ENCODE measurements at places on chromosomes 13 and 19. TPM values are rescaled to one million over a fixed set of nuclear protein-coding genes. Genes with fewer than 3 reads are reported as not detected.

Gene HRC
- total RNA-seq = 1.2 TPM

GRCh38 chr19:13116282-13117175, at the start of gene TRMT1:
TSS of gene TRMT1 (minus strand) at chr19:13116740. CDS start at chr19:13116399, 341 bp downstream.
- peak; percentile 98 for DNase-seq

DNA sequence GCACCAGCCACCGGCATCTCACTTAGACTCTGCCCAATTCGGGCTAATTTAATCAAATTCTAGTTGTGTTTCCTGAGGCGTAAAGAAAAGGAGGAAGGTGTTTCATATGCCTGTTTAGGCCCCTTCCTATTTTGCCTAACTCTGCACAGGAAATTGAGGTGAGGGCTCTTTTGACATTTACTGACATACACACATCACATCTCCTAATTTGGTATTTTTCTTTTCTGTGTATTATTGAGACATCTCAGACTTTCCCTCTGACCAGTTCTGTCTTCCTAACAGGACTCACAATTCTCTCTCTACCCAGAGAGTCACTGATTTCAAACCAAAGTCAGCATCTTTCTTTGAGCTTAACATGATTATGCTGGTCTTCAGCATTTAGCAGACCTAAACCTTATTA, 7.9 kb downstream of the CEACAM3 start:
- DNase-seq = no peak

- DNase-seq = peak; percentile 40
Observed at GRCh38 chr19:16118489-16119033, 6.9 kb downstream of the RAB8A start.

GRCh38 chr19:12774588-12775555, at the start of gene HOOK2:
TSS of gene HOOK2 (minus strand) at chr19:12775552. CDS start at chr19:12775449, 103 bp downstream.
- DNase-seq = peak; percentile 98

- DNase-seq = no peak
Observed at GRCh38 chr13:59562924-59563323, 600.8 kb downstream of the DIAPH3 start.

GRCh38 chr19:6543866-6544347, 13.1 kb downstream of the TNFSF9 start:
- no peak for DNase-seq
